Body of pancreas (tissue), 4 donors: ENCODE measurements at places on chromosomes 6 and 20.

DNA sequence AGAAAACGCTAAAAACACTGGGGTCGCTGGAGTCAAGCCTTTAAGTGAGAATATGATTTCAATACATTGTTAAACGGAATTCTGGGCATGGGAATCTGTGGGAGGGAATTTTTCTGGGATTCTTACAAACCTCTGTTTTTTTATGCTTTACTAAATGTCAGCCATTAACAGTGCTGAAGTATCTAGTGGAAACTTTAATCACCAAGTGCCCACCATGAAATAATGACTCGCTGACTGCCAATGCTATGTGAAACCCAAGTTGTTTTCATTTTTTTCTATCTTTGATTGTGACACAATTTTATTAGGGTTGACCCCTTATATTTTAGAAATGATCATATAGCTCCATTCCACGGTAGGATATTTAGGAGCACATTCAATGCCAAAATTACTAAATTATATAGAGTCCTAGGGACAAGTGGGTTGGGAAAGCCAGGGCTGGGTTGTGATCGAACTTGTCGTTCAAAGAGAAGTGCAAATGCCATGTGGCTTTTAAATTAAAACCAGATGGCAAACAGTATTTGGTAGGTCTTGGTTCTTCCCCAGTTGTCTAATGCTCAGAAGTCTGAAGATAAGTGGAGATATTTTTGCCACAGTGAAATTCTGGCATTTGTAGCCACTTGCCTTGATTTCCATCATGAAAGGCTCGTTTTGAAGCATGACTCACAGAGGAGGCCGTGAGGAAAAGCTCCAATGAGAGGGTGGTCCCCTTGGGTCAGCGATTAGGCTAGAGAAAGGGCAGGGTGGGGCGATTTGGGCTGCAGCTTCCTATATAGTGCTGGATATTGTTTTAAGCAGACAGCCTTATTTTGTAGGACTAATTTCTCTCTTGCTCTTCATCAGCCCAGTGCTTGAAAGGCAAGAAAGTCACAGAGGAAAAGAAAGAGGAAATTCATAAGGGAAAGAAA, 254.4 kb upstream of the JAG1 start:
- no peak for DNase-seq

- no peak for DNase-seq
Observed at GRCh38 chr6:118511930-118512715, 36.0 kb upstream of the PLN start.

DNA sequence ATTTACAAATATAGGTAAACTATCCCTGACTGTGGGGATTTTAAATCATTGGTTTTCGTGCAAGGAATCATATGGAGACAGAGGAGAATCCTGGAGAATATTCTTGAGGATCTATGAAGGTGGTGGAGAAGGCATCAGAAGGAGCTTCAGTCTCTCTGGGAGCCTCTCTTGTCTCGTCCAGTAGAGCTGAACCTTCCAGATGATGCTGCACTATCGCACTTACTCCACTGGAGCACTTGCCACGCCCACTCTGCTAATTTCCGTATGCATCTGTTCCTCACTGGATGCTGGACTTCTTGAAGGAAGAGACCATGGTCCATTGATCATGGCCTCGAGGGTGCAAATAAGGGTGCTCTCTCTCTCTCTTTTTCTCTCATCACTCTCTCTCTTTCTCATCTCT, 36.8 kb downstream of the C6orf118 start:
- no peak for DNase-seq

- no peak for DNase-seq
Observed at GRCh38 chr6:24195836-24196597, 70.0 kb downstream of the NRSN1 start.

DNA sequence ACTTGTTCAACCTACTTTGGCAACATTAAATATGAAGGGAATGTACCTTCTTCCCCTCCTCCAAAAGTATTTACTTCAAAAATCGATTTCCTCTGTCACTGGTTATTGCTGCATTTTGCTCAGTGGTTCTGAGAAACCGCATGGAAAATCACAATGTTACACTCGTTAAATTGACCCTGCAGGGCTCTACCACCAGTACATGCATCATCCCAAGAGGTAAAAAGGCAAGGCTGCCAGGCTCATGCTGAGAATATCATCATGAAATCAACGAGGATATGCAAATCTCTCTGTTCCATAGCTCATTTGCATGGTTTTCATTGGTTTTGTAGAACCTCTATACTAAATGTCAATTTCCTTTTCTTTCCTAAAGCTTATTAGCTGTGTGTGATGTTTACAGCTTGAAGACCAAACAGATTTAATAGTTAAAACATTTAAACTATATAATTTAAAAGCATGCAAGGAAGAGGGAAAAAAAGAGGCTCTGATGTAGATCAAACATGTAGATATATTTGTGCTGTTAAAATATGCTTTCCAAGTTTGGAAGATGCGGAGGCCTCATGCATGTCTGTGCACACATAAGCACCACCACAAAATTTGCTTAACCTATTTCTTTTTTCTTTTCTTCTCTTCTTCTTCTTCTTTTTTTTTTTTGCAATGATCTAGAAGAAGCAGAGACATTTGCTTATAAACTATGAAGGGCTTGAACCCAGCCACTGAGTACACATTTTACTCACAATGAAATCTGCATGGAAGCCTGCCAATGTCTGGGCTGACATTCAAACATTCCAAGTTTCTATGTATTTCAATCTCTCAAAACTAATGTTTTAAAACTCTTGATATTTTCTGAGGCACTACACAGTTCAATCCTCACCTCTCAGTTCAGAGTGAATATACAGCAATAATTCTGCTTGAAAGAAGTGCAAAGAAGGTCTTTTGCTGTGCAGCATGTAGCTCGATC, 194.0 kb downstream of the GMPR start:
- no peak for DNase-seq

- DNase-seq, result no peak
Observed at GRCh38 chr6:40541556-40542174, 45.5 kb downstream of the LRFN2 start.

DNA sequence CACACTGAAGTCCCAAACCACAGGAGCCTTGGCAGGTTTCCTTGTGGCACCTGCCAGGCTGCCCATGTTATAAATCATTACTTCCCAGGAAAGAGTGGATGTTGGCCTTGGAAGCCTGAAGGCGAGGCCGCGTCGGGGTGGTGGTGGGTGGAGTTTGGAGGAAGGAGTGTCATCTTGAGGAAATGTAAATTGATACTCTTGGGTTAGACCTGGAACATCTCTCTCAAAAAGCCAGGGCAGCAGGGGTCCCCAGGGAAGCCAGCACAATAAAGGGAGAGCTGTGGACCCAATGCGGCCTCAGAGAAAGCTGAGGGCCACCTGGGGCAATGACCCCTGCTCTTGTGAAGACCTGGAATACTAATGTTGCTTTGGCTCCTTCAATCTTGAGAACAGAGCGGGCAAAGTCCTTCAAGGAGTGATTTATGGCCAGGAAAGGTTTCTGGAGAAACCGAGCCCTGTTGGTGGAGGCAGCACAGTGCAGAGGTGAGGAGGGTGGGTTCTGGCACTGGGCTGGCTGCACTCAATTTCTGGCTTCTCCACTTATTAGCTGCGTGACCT, 26.3 kb upstream of the TRAF3IP2 start:
- peak; percentile 29 for DNase-seq

- DNase-seq, result no peak
Observed at GRCh38 chr6:67792996-67793395, 842.1 kb upstream of the ADGRB3 start.

GRCh38 chr6:138800377-138801150, 4.7 kb downstream of the ECT2L start:
- no peak for DNase-seq
